8988T (cell line): ENCODE measurements at places on chromosomes 12 and 14.

DNA sequence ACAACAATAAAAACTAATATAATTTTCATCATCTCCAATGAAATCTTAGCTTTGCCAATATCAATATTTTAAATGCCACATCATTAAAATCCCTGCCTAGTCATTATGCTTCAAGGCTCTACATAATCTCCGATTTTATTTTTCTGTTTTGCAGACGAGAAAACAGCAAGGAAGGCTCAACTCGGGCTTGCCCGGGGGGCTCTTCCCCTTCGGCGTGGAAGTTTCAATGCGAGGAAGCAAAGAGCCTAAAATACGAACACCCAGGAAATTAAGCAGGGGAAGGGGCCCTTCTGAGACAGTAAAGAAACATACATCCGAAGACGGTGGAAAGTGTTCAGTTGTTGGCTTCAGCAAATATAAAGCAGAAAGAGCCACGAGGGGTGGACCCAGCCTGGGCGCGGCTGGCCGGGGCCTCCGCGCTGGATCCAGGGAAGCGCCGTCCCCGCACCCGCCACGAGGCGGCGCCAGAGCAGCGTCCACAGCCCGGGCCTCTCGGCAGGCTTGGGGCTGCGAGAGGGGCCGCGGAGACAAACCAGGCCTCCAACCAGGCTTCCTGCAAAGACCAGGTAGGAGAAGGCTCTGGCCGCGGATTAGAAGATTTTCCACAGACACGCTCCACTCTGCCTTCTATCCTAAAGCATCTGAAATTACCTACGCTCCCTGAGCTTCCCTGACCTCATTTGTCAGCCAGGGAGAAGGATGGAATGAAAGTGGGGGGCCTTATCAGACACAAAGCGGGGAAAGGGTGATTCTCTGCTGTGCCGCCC lies 77.2 kb downstream of the SERPINA3 start:
- DNase-seq: peak; percentile 90

DNA sequence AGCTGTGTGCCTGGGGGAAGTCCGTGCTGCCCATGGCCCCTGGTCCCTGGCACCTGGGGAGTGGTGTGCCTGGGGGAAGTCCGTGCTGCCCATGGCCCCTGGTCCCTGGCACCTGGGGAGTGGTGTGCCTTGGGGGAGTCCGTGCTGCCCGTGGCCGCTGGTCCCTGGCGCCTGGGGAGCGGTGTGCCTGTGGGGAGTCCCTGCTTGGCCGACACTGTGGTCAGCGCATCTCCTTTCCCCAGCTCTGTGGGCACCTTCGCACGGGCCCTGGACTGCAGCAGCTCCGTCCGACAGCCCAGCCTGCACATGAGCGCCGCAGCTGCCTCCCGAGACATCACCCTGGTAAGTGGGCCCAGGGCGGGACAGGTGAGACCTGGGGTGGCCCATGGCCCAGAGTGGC lies 14.5 kb upstream of the CRIP2 start:
- no peak for DNase-seq

- DNase-seq: no peak
These were observed 218.0 kb downstream of the PPM1H start for GRCh38 chr12:62716866-62717525.

DNA sequence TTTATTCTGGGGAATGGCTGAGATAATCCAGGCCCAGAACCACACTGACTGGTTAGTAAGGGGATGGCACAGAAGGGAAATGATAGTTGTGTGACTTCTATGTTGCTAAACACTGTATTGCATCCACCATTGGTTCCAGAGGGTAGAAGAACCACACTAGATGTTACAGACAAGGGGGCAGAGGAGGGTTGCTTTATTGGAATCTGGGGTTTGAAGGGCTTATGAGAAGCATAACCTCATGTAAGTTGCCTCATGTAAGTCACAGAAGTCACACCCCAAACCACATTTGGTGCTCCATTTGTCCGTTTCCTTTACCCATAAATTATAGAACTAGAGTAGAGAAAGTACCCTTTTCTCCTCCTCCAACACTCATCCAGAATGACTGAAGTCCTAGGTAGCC lies 5.5 kb upstream of the PSMA6 start:
- no peak for DNase-seq

DNA sequence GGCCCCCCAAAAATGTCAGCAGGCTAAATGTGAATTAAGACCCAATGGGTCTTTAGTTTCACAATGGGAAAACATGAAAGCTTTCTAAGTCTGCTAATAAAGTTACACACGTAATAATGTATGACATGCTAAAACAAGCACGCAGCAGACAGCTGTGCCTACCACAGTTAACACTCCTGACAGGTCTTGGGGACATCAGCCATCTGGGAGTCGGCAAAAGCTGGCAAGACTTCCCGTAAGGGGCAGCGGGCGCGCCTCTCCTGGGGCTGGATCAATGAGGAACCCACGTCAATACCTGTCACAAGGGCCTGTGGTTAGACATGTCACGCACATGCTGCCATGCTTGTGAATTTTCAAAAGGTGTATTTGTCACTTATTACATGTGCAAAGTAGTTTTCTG lies 45.0 kb downstream of the ACTN1 start:
- DNase-seq: no peak

DNA sequence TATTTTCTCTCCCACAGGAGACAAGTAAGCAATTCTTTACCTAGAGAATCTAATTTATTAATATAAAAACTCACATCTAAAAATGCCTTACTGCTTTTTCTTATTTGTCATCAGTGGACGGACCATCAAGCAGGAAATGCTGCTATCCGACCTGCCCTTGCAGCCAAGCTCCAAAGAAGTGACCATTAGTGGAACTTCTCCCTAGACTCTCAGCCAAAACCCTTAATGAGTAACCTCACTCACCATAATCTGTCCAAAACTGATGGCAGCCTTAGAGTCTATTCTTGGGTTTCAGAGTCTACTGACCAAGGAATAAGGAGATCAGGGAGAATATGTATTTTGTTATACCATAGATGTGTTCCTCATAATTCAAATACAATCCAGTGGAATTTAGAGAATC lies 60.9 kb upstream of the CFL2 start:
- no peak for DNase-seq

- DNase-seq: no peak
These were observed 4.1 kb downstream of the TSHR start for GRCh38 chr14:80959496-80959895.
